CD8-positive, alpha-beta memory T cell (primary cell): ENCODE measurements at places on chromosomes 3 and 15.

DNA sequence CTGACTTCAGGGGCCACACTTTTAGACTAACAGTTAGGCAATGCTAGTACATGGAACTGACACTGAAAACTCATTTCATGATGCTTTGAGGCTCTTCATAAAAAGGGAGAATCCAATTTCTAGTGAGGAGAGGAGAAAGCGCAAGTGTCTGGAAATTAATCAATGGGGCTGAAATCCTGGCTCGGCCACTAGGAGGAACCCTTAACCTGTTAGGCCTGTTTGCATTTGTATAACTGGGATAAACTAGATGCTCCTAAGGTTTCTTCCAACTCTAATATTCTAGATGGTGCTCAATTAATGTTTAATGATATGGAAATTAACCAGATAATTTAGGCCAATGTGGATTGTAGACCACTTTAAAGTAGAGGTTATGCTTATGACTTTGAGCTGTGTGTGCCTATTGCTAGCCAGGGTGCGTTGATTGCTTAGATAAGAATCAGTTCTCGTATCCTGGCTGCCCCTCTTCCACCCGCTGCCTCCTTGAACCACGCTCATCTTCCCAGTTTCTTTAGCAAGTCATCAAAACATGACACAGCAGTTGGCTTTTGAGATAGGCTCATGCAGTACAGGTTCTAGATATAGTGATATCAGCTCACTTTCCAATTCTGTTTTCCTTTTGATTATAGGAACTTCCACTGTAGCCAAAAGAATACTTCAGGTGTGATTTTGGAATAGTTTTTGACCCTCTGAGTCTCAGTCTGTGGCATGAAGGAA lies 16.8 kb upstream of the CRBN start:
- DNase-seq: no peak

DNA sequence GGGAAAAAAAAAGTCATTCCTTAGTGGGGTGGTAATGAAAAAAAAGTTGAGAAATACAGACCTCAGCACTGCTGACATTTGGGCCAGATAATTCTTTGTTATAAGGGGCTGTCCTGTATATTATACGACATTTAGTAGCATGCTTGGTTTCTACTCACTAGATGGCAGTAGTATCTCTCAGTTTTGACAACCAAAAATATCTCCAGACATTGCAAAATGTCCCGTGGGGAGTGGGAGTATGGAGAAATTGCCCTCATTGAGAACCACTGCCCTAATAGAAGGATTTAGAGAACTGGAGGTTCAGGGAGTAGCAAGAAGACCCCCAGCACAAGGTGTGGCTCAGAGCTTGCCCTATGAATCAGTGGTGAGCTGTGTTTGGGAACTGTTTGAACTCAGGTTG lies 28.6 kb upstream of the TEX264 start:
- DNase-seq: no peak

- DNase-seq: no peak
These were observed 6.4 kb downstream of the PFN2 start for GRCh38 chr3:149964291-149964690.

DNA sequence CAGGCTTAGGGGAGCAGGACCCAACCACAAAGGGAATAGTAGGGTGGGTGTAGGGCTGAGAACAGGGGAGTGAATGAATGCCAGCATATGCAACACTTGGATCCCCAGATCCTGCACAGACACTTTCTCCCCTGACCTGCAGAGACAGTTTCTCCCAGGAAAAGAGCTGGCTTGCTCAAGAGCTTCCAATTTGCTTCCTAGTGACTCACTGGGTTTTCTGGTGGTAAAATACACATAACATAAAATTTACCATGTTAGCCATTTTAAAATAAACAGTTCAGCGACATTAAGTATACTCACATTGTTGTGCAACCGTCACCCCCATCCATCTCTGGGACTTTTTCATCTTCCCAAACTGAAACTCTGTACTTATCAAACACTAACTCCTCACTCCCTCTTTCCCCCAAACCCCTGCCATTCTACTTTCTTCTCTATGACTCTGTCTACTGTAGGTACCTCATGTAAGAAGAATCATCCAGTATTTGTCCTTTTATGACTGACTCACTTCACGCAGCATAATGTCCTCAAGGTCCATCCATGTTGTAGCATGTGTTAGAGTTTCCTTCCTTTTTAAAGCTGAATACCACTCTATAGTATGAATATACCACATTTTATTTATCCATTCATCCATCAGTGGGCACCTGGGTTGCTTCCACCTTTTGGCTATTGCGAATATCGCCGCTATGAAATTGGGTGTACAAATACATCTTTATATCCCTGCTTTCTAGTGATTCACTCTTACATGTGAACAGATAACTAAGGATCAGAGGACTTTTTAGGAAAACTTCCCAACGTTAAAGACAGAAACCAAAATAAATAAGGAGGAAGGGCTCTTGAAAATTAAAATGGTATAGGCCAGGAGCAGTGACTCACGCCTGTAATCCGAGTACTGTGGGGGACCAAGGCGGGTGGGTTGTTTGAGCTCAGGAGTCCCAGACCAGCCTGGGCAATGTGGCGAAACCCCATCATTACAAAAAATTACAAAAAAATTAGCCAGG lies 95.6 kb upstream of the TJP1 start:
- DNase-seq: no peak

GRCh38 chr3:39149498-39150147 lies 3.8 kb downstream of the CSRNP1 start:
- DNase-seq: no peak

DNA sequence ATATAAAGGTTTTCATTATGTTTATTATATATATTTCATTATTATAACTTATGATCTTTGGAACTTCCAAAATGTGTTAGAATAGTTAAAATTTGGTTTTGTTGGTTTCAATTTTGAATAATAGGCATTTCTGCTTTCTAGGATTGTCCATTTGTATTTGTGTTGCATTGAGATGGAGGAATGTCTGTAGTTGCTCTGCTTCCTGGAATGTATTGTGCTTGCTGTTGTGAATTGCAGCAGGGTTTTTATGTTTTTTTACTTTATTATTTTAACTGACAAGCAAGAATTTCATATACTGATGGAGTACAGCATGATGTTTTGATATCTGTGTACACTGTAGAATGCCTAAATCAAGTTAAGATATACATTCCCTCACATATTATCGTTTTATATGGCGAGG lies 247.4 kb downstream of the XXYLT1 start:
- no peak for DNase-seq

GRCh38 chr3:12195231-12195630 lies 36.5 kb upstream of the TIMP4 start:
- no peak for DNase-seq

- no peak for DNase-seq
These were observed 59.9 kb downstream of the ADCY5 start for GRCh38 chr3:123388811-123389627.

DNA sequence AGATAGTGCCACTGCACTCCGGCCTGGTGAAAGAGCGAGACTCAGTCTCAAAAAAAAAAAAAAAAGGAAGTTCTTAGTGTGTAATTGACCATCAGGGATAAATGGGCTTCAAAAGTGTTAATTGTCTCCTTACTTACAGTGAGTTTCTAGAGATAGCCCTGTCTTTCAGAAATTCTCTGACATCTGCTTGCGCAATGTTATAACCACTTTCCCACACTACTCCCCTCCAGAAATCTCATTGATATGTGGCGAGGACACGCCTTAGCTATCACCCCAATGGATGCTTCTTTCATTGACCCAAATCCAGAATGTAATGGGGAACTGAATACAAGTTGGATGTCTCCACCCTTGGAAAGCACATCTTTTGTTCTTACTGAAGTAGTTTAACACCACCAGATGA lies 70.9 kb downstream of the GMPS start:
- no peak for DNase-seq

GRCh38 chr3:40055956-40056355 lies 246.5 kb downstream of the MYRIP start:
- DNase-seq: no peak

GRCh38 chr15:28991236-28992171 lies 105.7 kb downstream of the APBA2 start:
- no peak for DNase-seq

- no peak for DNase-seq
These were observed 70.6 kb downstream of the AP4E1 start for GRCh38 chr15:50979041-50979440.

- DNase-seq: no peak
These were observed 13.5 kb downstream of the KBTBD8 start for GRCh38 chr3:67011414-67012131.

- DNase-seq: no peak
These were observed 26.1 kb downstream of the FNDC3B start for GRCh38 chr3:172065527-172065926.

GRCh38 chr15:42151736-42152135 lies 4.7 kb downstream of the PLA2G4F start:
- no peak for DNase-seq

DNA sequence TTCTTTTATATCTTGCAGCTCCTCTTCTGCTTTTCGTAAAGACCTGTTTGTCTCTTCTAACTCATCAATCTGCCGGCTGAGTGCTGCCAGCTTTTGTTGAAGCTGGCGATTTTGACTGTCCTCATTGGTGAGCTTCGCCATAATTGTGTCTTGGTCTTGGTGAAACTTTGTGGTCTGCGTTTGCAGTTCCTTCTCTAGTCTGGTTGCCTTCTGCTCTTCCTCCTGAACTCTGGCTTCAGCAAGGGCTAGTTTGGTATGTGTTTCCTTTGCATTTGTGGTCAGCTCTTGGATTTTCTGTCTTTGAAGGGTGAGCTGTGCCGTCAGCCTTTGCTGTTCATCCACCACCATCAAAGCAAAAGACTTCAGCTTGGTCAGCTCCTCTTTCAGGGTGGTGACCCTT lies 32.9 kb downstream of the CMSS1 start:
- no peak for DNase-seq

DNA sequence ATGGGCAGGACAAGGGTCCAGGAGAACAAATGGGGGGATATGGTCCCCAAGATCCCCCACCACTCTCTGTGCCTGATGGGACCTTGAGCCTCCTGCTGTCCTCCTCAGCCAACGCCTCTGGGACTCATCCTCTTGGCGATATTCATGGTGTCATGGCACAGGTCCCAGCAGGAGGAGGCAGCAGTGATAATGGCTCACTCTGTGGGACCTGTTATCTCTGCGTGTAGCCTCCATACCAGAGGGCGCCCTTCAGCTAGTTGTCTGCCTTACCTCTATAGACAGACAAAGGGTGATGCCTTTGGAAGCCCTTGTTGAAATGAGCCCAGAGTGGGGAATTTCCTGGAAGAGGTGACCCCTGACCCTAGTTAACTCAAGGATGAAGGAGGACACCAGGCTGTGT lies 7.4 kb downstream of the ZBTB47 start:
- no peak for DNase-seq

DNA sequence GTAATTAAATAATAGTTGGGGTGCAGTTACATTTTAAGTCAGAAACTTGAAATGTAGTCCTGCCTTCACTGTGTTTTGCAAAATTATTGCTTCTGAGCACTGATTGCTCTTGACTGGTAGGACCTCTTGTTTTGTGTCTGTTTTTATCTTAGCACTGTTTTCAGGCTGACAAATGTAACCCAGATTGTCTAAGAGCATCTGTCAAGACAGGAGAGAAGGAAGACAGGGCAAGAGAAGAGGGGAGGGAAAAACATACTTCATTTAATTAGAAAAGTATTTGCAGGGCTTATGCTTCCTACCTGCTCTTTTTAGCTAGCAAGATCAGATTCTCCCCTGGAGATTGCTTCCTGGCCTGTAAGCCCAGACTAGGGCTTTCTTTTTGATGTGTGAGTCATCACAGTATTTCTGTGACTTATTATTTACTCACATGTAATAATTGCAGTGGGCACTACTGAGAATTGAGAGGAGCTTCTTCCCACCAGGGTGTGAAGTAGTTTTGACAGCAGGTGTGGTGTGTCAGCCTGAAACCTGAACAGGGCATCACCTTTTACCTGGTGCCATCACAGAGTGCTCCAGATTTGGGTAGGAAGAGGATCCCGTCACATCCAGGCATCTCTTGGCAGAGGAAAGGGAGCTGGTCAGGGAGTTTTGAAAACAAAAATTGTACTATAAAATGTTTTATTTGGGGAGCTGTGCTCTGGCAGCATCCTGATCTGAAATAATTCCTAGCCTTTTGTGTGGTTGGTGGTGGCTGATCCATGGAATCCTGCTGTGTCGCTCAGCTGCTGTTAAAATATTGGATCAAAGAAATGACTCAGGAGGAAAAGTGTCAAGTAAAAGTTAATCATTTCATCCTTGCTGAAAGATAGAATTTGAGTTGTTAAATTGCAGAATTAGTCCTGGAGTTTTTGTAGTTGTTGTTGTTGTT lies 98.2 kb downstream of the TMEM108 start:
- no peak for DNase-seq

- no peak for DNase-seq
These were observed 122.6 kb downstream of the CNTN3 start for GRCh38 chr3:74491874-74492273.

DNA sequence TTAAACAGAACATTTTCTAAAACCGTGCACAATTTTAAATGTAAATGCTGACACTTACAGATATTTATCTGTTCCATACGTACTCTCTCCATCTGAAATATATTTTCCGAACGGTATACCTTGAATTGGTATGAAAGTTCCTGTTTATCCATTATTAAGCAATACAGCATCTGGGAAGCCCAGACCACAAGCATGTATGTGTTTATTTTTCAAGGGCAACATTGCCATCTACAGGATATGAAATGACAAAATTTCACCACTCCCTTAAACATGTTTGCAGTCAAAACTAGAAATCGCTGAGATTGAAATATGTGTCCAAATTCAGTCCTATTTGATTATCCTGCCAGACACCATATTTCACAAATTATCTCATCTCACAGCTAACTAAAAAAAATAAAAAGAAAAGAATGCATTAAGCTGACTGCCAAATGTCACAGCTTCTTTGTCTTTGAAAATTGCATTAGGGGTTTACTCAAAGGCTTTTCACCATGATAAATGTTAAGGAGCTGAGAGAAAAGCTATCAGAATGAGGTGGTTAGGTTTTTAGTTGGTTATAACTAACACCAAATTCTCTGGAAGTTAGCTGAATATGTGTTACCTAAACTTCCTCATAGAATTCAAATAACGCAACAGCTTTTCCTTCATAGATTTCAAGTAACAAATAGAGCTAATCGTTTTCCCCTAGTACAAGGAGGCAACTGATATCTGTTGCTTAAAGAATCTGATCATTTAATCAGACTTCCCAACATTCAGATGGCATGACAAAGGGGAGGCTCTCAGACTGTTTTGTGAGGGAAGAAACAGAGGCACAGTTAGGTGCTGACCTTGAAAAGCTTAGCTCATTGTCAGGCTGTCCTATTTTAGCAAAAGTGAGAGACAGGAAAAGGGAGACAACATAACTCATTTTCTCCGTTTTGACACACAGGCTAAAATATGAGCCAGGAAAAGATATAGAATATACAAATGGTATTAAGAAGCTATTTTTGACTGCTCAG lies 533.1 kb downstream of the TBL1XR1 start:
- no peak for DNase-seq

- DNase-seq: no peak
These were observed 128.6 kb downstream of the STT3B start for GRCh38 chr3:31661286-31661685.

- DNase-seq: no peak
These were observed 633.4 kb downstream of the EPHA3 start for GRCh38 chr3:89740881-89741177.

DNA sequence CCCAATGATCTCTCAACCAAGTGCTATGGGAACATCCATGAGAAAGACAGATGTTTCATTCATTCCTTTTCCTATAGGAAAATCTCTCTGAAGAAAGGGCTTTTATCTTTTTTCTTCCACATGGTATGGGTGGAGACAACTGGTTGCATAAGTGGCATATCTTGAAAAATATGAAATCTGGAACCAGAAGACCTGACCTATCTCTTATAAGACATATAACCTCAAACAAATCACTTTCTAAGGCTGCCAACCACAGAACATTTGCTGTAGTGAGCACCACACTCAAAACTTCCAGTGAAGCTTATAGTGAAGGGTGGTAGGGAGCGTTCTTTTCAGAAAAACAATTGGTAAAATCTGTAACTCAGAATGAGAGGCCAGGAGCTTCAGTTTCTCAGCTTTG lies 58.5 kb downstream of the SHQ1 start:
- no peak for DNase-seq
